Caco-2 (cell line): ENCODE measurements at places on chromosomes 2 and 18. TPM values are rescaled to one million over a fixed set of nuclear protein-coding genes. Genes with fewer than 3 reads are reported as not detected.

DNA sequence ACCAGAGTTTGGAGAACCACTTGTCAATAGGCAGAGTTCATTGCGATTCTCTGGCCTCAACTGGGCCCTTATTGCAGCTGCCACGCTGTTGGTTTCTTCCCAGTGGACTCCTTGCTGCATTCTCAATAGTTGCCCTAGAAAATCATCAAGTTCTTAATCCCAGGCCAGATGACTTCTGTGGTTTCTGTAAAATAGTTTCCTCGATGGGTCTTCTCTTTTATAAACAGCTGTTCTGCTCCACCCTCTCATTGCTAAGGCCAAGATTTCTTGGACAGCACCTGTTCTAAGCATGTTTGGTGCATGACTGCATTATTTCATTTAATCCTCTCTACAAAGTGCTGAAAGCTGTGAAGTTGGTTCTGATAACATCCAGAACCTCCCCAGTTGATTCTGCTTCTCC, 131.0 kb downstream of the BCL2L11 start:
- no peaks in the 10 kb centered on the region for H3K4me1 ChIP-seq
- no peak for DNase-seq
- H3K4me3 ChIP-seq: no peak overlapping the region
- H3K27me3 ChIP-seq: no peaks in the 10 kb centered on the region

CFC1 gene
- not detected in 2 replicates for total RNA-seq

CBLN2 gene
- total RNA-seq: not detected in 2 replicates

- no peaks in the 10 kb centered on the region for H3K4me1 ChIP-seq
- no peaks in the 10 kb centered on the region for H3K27me3 ChIP-seq
- H3K36me3 ChIP-seq: no peaks in the 10 kb centered on the region
- H3K27ac ChIP-seq: no peak overlapping the region
- no peak overlapping the region for H3K4me3 ChIP-seq
- no peak for DNase-seq
These were observed 78.9 kb upstream of the DAPL1 start for GRCh38 chr2:158716121-158716791.

DNA sequence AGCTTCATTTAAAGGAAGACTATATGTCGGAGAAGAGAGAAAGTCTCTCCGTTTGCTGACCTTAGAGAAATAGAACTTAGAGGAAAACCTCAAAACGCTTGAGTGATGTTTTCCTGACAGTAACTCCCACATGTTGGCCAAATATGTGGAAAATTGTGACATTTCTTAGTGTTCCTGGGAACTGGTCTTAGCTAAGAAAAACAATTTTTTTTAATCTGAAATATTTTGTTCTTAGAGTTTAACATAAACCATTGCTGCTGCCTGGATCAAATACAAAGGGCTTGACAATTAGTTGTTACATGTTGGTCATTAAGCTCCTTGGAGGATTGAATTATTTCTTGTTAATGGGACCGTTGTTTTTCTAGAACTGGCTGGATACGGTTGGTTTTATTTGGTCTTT, 16.3 kb downstream of the DYNC2LI1 start:
- H3K4me3 ChIP-seq: no peak overlapping the region
- no peaks in the 10 kb centered on the region for H3K27me3 ChIP-seq
- no peaks in the 10 kb centered on the region for H3K4me1 ChIP-seq
- no peak for DNase-seq
- no peak overlapping the region for H3K27ac ChIP-seq
- H3K36me3 ChIP-seq: no peaks in the 10 kb centered on the region

DNA sequence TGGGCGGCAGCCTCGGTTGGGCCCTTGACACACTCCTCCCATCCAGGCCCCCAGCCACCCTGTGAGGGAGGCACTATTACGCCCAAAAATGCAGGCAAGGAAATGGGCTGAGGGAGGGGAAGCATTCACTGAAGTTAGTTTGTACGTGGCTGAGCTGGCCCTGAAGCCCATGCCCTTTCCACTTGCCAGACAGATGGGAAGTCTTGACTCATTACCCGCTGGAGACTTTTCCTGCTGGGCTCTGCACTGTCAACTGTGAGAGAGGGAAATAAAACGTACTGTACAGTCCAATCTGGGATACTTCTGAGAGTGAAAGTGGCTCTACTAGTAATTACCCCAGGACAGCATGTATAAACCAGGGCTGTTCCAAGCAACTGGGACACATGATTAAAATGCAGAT, 125.9 kb downstream of the MSH2 start:
- no peak for DNase-seq
- no peak overlapping the region for H3K4me3 ChIP-seq
- H3K27me3 ChIP-seq: no peaks in the 10 kb centered on the region; the same call in 1 of the 2 replicates
- no peaks in the 10 kb centered on the region for H3K36me3 ChIP-seq
- no peaks in the 10 kb centered on the region for H3K4me1 ChIP-seq
- no peak overlapping the region for H3K27ac ChIP-seq

DNA sequence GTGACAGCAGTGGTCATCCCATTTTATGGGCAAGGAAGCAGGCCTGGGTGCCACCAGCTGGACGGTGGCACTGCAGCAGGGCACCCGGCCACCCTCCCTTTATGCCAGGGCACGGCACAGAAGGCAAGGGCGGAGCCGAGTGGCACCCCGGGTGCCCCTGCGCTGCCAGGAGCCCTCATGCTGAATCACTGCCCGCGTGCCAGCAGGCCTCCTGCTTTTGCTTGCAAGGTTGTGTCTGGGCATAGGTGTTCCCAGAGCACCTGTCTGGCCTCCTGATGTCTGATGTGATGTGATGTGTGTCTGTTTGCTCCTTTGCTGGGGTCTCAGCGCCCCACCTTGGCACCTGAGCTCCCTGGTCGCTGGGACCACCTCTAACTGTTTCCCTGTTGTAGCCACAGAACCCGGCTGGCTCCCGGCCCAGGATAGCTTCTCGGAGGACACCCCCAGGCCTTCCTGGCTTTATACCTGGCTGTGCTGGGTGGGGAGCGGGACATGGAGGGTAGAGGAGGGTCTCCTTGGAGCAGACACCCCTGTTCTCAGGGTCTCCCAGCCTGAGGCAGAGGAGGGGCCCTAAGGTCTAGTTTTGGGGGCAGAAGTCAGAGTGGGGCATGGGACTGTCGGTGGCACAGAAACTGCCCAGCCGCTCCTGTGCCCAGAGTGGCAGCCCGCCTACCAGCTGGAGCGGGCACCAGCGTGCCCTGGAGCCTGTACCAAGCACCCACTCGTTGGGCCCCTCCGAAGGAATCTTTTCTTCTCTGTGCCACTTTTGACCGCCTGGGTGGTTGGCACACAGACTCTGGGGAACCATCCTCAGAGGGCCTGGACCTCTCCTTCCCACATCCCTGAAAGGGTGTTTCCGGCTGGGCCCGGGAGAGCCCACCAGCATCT, 3.6 kb downstream of the GPC1 start:
- H3K27ac ChIP-seq: no peak overlapping the region
- DNase-seq: no peak
- no peak overlapping the region for H3K4me3 ChIP-seq
- H3K4me1 ChIP-seq: peaks cover 9% of the 10 kb centered on the region; the same call in 1 of the 2 replicates

RUFY4 gene
- not detected in 2 replicates for total RNA-seq

HOXD12 gene
- not detected in 2 replicates for total RNA-seq

DNA sequence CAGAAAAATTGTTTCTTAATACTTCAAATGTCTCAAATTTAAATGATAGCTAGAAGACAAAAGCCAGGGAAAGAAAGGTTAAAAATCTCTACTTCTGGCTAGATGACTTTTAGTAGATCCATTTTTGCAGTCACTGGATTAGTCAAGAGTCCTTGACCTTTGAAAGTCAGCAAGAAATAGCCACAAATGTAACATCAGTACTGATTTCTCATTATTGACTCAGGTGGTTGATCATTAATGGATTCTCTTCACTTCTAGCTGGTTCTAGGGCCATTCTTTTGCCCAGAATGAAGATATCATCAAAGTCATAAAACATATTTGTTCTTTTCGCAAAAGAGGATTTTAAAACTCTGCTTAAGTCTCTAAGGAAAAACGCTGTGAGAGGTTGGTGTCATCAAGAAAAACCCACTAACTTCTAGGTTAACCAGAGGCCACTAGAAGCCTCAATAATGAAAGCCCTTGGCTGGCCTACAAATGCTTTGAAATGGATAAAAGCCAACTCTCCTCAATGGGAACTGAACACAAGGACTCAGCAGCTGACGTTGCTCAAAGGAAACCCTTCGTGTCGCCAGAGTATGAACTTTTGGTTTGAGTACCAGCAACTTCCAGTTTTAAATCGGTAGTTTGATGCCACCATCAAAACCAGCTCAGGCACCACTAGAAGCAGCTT, 66.3 kb downstream of the IRS1 start:
- peak; percentile 25 for DNase-seq
- H3K36me3 ChIP-seq: no peaks in the 10 kb centered on the region; the same call in 1 of the 2 replicates
- H3K4me1 ChIP-seq: peaks cover 36% of the 10 kb centered on the region
- H3K4me3 ChIP-seq: no peak overlapping the region
- no peak overlapping the region for H3K27ac ChIP-seq
